ENCODE measurements at places on chromosomes 7 and 10.

DNA sequence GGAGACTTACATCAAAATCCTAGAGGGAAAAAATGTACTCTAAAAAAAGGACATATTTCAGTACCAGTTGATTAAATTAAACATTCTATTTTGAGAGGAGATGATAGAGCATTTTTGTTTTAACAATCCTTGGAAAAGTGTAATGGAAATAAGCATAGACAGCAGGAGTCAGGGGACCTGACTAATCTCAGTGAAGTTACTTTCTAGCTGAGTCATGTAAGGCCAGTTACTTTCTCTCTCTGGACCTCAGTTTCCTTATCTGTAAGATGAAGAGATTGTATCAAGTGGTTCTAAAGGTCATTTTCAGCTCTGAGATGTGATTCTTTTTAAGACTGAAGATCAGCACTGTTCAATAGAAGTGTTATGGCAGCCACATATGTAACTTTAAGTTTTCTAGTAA is 44.1 kb downstream of the VTI1A start:
- DNase-seq, result peak; percentile 55

- DNase-seq, result no peak
Measured at GRCh38 chr10:64014281-64014680, 493.1 kb downstream of the REEP3 start.

- no peak for DNase-seq
Measured at GRCh38 chr7:8724080-8724718, 290.8 kb downstream of the NXPH1 start.

- DNase-seq, result peak; percentile 63
Measured at GRCh38 chr10:24331457-24331856, 122.5 kb downstream of the KIAA1217 start.

DNA sequence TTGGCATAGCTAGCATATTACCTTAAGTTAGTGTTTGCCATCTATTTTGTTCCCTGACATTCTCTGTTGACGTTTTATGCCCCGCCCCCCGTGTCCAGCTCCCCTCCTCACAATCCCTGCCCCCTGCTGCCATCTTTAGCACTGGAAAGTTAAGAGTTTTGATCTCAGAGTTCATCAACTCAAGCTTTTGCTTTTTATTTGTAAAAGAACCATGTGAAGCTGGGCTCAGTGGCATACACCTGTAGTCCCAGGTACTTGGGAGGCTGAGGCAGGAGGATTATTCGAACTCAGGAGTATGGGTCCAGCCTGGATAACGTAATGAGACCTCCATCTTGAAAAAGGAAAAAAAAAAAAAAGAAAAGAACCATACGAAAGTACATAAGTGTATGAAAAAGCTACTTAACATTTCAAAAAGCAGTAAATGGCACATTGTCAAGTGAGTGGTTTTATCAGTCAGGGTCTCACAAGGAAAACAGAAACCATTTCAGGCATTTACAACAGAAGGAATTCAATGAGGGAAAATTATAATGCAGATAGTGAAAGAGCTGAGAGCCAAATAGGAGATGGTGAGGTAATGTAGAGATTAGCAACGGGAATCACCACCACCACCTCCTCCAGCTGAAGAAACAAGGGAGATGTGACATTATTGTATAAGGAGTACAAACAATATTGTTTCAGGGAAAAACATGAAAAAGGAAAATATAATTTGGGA is 64.9 kb downstream of the MCU start:
- DNase-seq, result no peak

- DNase-seq, result peak; percentile 43
Measured at GRCh38 chr7:15839416-15840100, 153.1 kb upstream of the MEOX2 start.

GRCh38 chr7:115679976-115680375 is 350.6 kb downstream of the TFEC start:
- DNase-seq, result peak; percentile 63

- DNase-seq, result peak; percentile 97
Measured at GRCh38 chr10:44180321-44181168, 204.4 kb downstream of the CXCL12 start.

GRCh38 chr10:120940299-120940900 is 89.2 kb downstream of the WDR11 start:
- no peak for DNase-seq

GRCh38 chr7:101998906-101999240 is 181.4 kb downstream of the CUX1 start:
- peak; percentile 22 for DNase-seq

GRCh38 chr7:116525298-116525912 is 569 bp downstream of the CAV1 start:
- peak; percentile 33 for DNase-seq

DNA sequence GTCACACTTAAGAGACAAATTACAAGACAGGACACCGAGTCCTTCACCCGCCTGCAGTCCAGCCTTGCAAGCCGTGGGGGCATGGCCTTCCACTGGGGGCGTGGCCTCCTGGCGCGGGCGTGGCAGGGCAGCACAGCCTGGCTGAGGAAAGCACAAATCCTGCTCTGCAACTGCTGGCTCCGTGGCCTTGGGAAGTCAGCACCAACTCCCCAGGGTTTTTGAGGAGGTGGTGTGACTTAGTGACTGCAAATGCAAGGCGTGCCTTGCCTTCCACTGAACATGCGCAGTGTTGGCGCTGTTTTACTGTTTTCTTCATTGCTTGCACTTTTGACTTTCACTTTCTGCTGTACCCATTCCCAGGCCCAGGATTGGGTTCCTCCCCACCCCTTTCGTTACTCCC is 12.9 kb upstream of the BMS1 start:
- DNase-seq, result no peak

DNA sequence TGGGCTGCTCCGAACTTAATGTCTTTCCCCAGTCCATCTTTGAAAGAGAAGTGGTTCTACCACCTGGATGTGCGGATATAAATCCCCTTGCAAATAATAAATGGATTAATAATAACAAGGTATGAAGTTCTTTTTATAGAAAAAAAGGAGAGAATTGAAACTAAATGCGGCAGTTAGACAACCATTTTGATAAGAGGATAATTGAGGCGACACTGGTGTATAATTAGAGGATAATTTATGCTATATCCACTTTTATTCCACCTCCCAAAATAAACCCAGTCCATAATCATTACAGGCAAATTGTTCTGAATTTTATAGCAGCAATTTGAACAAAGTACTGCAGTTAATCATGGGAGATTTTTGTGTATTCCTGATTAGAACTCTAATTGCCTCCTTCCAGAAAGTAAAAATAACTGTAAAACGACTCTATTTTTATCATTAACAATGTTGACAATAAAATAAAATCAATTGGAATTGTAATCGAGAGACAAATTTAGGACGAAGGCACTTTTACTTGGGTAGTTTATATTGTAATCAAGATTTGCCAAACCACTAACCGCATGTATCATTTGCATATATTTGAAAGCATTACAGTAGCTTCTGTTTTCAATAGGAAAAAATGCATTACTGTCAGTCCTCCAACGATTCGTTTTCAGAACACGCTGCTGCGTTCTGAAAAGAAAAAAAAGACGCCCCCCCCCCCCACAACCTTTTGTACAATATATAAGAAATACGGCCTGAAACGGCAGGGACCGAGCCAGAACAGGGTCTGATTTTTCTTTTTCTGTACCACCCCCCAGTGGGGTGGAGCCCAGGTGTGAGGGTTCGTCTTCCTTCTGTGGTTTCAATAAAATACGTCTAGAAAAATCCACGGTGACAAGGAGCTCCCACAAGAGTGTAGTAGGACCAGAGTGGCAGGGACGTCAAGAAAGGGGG is 838 bp upstream of the DLX6 start:
- DNase-seq, result no peak

DNA sequence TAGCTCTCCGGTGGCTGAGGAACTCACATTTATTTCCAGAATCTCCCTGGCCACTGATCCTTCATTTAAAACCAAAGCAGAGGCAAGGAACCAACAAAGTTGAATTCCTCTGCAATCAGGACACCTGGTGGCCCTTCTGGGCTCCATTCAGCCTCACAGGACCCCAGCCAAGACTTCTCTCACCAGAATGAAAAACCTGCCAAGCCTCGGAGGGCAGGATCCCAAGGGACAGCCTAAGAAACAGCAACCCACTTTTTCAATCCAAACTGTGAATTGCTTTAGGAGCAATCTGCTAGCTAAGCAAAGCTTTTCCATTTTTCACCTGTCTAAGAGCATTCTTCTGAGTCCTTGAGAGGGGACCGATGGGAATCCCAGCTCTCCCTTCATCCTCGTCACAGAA is 34.6 kb downstream of the OAT start:
- no peak for DNase-seq

DNA sequence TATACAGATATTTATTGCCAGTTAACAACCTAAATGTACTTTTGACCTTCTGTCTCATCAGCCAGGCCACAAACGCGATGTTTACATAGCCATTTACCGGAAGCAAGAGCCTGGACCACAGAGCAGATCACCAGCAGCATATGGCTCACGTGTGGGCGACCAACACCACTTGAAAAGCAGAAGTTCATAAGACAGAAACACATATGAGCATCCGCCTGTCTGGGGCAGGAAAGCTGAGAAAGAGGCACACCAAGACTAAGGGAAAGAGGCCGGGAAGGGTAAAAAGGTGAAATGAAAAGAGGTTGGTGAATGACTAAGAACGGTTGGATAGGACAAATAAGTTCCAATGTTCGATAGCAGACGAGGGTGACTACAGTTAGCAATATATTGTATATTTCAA is 1.3 kb downstream of the ABCB1 start:
- DNase-seq, result no peak

DNA sequence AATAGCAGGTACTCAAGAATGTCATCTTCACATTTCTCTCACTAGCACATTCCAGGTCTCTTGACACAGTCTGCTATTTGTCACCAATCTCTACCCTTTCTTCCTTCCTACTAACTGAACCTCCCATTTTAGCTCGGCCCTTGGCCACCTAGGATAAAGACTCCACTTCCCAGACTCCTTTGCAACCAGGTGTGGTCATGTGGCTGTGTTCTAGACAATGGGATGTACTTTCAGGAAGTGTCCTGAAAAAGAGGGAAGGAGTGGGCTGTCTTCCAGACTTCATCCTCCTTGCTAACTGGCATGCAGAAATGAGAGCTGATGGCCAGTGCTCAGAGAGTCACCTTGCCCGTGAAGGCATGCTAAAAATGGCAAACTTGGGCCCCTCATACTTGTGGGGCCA is 139.2 kb downstream of the AMPH start:
- DNase-seq, result no peak

GRCh38 chr7:29288181-29289091 is 93.9 kb downstream of the CHN2 start:
- no peak for DNase-seq

GRCh38 chr7:22589641-22590201 is 89.7 kb upstream of the STEAP1B start:
- peak; percentile 66 for DNase-seq

- DNase-seq, result no peak
Measured at GRCh38 chr10:28449382-28449781, 83.5 kb upstream of the WAC start.

DNA sequence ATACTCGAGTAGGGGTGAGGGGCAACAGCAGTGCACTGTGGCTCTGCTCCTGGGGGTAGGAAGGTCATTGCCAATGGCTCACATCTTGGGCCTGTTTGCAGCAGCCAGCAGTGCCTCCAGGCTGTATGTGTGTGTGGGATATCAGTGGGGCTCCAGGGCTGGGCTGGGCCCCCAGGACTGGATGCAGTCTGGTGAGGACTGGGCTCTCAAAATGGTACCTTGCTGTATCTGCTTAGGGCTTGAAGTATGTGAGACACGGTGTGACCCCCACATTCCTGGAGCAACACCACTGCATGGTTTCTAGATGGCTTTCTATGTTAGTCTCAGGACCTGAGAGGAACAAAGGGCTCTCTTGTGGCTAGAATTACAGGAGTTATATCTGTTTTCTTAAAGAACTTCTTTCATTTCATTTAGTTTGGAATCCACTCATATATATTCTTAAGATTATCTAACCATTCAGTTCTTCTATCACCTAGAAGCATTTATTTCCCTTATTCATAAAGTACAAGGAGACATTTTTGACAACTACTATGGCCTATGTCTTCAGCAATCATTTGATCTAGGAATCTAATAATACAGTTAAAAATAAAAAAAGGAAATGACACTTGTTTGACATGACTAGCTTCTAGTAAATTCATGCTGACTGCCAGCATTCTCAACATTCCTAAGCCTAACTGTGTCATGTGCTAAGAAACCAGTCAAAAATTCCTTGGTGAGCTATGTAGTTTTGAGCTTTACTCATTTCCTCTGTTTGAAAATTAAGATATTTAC is 443.2 kb upstream of the SEMA3A start:
- DNase-seq, result peak; percentile 92
